ENCODE measurements at places on chromosomes 3 and 15. TPM values are rescaled to one million over a fixed set of nuclear protein-coding genes. Genes with fewer than 3 reads are reported as not detected.

Gene CGGBP1
- 105 TPM for total RNA-seq

Gene TEX55
- not detected for total RNA-seq

DNA sequence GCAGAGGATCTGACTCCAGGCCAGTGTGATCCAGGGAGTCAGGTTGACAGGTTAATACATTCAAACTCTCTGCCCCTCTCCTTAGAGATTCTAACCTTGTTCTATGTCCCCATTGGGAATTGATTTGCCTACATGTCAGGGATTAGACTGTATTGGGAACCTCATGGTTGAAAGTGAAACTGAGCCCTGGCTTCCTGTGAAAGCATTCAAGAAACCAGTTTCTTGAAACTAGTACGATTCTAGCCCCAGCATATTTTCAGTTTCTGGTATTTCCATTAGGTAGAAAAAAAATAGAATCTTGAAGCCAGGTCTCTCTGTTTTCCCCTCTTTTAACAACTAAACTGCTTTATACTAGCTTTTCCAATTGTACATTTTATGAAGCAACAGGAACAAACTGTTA lies 140.4 kb upstream of the ABI3BP start:
- DNase-seq: no peak

DNA sequence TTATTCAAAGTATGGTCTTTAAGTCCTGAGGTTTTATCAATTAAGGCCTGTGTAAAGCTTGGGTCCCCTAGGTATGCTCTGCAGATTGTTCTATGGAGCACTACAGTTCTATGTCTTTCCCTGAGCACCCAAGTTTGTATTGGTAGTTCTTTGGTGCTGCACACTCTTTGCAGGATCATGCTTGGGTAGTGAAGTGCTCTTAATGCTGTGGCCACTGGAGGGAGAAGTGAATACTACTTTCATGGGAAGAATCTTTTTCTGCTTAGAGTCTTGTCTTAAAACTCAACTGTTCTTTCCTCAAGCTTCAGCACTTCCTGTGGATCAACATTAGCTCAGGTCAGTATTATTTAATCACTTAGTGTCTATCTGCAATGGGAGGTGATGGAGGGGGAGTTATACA lies 93.6 kb upstream of the CFAP20DC start:
- DNase-seq: no peak

DNA sequence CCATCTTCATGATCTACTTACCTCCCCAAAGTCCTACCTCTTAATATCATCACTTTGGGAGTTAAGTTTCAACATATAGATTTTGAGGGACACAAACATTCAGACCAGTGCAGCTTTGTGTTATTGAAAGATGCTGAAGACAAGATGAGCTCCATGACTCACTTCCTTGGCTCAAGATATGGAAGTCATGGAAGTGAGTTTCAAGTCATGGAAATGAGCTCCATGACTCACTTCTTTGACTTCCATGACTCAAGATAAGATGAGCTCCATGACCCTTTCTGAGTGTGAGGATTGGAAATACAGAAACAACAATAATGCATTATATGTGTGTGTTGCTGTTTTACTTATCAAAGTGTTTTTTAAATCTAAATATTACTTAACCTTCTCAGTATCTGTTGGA lies 170.2 kb upstream of the TPRG1 start:
- DNase-seq: no peak

- DNase-seq: no peak
Measured at GRCh38 chr3:88084097-88084501, 25.0 kb downstream of the ZNF654 start.

Gene KLHL6
- 47.1 TPM for total RNA-seq

Gene CCR2
- 174 TPM for total RNA-seq

DNA sequence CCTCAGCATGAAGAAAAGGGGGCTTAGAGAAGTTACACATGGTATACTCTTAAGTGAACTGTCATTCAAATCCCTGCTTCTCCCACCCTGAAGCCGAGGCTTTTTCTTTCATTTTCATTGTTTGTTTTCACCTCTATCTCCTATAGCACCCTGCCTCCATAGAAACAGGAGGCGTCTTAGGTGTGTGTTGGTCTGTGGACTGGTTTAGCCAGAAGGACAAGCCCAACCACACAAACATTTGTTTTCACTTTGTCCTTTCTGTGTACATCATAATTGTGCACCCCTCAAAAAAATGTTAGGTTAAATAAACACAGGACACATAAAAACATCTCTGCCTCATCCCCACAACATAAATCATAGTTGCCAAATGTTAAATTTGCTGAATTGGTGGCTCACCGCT lies 73.3 kb upstream of the UBE2E2 start:
- no peak for DNase-seq

Gene MYRIP
- not detected for total RNA-seq

Gene RTP1
- not detected for total RNA-seq

Gene PRSS50
- total RNA-seq: not detected

DNA sequence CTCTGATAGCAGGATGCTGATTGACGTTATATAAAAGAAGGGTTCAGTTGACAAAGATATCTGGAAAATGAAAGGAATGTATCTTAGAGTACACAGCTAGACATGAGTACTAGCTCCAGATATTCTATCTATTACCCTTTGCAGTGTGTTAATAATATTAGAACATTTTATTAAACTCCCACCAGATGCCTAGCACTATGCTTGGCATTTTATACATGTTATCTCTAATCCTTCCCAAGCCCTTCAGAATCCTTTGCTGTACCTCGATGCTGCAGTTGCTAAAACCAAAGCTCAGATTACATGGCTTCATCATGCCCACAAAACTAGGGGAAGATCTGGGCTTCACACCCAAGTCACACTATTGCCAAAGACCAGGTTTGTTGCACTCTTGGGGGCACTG lies 350.1 kb upstream of the AZI2 start:
- DNase-seq: no peak

GRCh38 chr3:23161308-23161707 lies 41.8 kb upstream of the UBE2E2 start:
- no peak for DNase-seq

Gene VIPR1
- 7.5 TPM for total RNA-seq

Gene C15orf61
- total RNA-seq: 5.2 TPM

DNA sequence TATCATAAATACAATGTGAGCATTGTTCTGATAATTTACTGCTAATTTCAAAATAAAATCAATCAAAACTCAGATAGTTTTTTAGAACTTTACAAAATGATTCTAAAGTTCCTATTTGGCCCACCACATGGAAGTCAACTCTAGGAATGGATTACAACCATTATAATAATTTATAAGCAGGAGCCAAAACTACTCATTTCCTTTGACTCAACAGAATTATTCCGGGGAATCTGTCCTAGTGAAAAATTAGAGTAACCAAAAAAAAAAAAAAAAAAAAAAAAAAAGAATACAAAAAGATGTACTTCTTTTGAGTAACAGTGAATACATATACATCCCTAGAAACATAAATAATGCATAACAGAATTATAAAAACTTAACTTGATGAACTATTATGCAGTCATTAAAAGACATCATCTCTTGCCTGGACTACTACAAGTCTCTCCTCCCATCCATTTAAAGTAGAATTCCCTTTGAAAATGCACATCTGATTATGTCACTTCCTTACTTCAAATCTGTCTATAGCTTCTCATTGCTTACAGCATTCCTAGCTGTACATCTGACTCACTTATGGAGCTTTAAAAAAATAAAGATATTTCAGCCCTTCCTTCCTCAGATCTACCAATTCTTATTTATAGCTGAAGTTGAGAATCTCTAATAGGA lies 43.4 kb downstream of the HDGFL3 start:
- no peak for DNase-seq

Gene CPN2
- not detected for total RNA-seq

GRCh38 chr15:39459548-39459947 lies 121.3 kb upstream of the THBS1 start:
- DNase-seq: no peak

GRCh38 chr3:64884536-64884935 lies 196.7 kb upstream of the ADAMTS9 start:
- no peak for DNase-seq

Gene CFAP161
- total RNA-seq: not detected

- DNase-seq: no peak
Measured at GRCh38 chr3:51896607-51897305, 6.4 kb downstream of the IQCF1 start.

- DNase-seq: no peak
Measured at GRCh38 chr3:190058521-190059241, 62.0 kb downstream of the P3H2 start.

Gene PLOD2
- 0.53 TPM for total RNA-seq

DNA sequence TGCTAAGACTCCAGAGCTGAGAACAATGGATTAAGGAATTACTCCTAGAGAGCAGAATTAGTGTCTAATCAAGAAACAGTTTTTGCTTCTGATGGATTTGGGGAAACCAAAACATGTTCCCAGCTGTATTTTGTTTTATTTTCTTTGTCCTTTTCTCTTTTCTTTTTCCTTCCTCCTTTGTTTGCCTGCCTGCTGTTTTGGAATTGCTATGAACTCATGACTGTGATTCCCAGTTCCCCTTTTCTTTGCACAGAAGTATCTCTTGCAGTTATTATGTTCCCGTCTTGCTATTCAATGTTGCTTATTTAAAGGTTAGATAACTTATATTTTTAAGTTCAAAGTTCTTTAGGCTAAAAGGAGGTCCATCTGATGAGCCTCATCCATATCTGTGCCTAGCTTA lies 77.0 kb upstream of the GBE1 start:
- no peak for DNase-seq

Gene IGSF11
- not detected for total RNA-seq

Gene GOLGA6B
- total RNA-seq: not detected

DNA sequence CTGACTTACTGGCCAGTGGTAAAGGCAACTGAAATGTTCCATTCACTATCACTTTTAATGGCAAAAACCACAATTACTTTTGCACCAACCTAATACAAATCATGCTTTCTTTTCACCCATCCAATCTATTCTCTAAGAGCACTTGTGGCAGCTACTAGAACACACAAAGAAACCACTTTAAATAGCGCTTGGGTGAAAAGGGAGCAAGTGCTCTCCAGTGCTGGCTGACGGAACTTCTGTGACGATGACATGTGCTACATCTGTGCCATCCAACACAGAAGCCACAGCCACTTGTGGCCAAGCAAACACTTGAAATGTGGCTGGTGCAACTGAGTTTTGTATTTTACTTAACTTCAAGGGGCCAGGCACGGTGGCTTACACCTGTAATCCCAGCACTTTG lies 18.9 kb downstream of the SH3BP5 start:
- no peak for DNase-seq

- DNase-seq: peak; percentile 26
Measured at GRCh38 chr3:154018100-154018696, 103.0 kb upstream of the ARHGEF26 start.

DNA sequence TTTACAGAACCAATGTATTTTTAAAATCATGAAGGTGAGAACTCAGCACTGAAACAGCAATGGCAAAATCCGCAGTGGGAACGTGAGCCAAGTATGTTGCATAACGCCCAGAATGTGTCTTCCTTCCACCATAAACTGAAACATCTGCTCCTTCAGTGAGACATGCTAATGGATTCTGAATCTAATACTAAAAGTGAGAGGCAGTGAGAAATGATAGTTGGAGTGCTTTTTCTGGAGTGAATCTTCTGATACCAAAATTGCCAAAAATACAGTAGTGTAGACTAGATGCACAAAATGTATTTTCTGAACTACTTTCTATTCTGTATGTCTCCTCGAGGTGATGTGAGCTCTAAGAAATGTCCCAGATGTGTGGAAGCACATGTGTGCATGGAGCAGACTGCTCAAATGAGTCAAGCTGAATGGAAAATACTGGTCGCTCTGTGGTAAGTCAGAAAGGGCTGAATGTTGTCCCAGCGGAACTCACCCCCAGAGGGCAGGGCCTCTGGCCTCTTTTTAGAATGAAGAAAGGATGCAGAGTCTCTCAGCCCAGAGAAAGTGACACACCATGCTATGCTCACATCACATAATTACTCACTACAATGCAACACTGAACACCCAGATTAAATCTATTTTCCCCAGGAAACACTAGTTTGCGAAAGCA lies 73.0 kb downstream of the ATP10A start:
- peak; percentile 33 for DNase-seq

GRCh38 chr15:89803941-89804800 lies 10.5 kb downstream of the ANPEP start:
- no peak for DNase-seq

Gene CFAP100
- total RNA-seq: not detected
